ENCODE measurements at places on chromosomes 16 and 17.

DNA sequence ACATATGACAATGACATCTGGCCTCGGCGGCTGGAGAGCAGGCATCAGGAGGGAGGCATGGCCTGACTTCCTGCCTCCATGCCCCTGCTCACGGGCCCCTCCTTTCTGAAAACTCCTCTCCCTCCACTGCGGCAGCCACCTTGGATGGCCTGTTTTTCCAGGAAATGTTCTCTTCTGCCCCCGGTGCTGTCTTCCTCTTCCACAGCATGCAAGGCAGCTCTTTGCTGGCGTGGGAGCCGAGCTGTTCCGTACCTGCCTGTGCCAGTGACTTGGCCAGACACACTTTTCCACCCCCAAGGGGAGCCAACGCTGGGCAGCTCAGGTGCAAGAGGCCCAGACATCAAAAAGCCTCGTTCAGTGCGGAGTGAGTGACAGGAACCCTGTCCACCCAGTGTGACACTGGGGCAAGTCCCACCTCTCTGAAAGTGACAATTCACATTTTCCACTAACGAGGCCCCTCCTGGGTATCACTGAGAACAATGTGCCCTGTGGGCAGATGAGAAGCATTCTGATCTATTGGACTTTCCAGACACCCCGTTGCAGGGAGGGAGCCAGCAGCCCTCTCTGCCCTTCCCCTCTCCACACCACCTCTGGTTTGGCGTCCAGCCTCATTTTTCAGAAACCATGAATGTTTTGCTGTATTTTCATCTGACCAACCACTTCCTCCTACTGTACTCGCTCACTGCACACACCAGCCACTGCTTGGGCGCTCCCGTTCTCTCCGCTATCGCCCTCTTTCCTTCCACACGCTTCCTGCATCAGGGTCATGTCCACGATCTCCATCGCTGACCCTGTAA lies 31.2 kb downstream of the NSMCE1 start:
- peak; percentile 50 for DNase-seq

- DNase-seq, result no peak
Measured at GRCh38 chr17:55343900-55344513, 77.6 kb downstream of the MMD start.

- no peak for DNase-seq
Measured at GRCh38 chr17:2931876-2932275, 131.5 kb downstream of the OR1D5 start.

GRCh38 chr16:77663711-77664110 lies 58.6 kb upstream of the NUDT7 start:
- DNase-seq, result no peak

- DNase-seq, result no peak
Measured at GRCh38 chr17:38401459-38401858, 26.8 kb upstream of the ARHGAP23 start.

DNA sequence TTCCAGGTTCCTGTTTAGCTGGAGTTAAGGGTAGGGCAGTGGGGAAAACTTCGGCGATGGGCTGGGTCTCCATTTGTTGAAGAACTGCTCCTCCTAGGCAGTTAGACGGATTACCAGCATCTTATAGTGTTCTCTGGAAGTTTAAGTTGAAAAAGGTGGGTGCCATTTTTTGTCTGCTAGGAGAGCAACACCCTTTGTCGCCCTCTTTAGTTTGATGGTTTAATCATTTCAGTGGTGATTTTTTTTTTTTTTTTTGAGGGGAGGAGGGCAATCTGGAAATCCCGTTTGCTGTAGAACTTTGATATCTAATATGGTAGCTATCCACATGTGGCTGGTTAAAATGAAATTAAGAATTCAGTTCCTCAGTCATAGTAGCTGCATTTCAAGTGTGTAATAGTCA lies 4.1 kb downstream of the UBFD1 start:
- DNase-seq, result no peak

DNA sequence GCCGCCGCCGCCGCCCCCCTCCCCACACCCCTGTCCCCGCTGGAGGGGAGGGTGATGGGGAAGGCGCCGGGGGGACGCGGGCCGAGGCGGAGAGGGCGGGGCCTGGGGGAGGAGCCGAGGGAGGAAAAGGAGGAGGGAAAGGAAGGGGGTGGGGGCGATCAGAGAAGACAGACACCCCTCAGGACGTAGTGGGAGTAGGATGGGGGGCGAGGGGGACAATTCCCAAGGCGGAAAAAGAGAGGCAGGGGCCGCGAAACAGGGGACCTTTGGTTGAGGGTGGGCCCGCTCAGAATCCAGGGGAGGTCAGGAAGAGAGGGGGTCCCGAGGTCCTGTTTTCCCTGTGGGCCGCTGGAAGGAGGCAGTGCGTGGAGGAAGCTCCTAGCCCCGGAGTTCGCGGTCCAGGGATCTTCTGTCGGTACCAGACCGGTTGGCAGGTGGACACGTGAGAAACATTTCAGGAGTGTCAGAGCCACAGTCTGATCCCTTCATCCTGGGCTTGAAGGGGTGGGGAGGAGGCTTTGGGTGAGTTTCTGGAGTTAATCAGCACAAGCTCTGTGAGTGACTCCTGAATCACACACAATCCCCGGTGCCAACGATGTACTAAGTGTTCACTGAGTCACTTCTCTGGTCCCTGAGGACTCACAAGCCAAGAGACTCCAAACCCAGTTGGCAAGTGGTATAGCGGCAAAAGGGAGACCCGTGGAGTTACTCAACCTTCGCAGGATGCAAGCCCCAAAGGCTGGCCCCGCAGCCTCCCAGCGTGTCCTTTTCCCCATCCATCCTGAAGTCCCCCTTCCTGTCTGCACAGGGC lies at the start of gene XYLT1:
XYLT1 (minus strand) TSS at position 53 of the 811 bp plus-strand sequence. CDS start 164 bp downstream, outside the sequence.
- no peak for DNase-seq

- DNase-seq, result no peak
Measured at GRCh38 chr16:12899529-12900143, 1.8 kb upstream of the SHISA9 start.

DNA sequence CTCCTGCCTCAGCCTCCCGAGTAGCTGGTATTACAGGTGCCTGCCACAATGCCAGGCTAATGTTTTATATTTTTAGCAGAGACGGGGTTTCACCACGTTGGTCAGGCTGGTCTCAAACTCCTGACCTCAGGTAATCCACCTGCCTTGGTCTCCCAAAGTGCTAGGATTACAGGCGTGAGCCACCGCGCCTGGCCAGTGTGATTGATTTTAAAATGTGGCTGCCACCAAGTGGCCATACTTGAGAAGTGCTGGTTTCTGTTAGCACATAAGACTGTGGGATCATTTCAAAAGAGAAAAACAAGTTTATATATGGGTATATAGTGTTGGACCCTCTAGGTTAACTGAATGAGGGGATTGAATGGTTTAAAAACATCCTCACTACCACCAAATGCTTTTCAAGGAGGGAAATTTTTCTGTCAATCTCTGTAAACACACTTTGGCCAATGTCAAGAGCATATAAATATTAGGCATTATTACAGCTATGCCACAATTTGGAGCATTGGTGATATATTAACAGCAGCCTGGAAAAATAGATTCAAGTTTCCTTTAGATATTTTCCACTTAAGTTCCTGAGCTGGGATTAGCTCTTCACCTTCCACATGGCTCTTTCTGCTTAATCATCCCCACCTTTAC lies 13.5 kb upstream of the DHRS13 start:
- DNase-seq, result peak; percentile 34

- DNase-seq, result no peak
Measured at GRCh38 chr17:33267271-33267790, 25.8 kb downstream of the ASIC2 start.

DNA sequence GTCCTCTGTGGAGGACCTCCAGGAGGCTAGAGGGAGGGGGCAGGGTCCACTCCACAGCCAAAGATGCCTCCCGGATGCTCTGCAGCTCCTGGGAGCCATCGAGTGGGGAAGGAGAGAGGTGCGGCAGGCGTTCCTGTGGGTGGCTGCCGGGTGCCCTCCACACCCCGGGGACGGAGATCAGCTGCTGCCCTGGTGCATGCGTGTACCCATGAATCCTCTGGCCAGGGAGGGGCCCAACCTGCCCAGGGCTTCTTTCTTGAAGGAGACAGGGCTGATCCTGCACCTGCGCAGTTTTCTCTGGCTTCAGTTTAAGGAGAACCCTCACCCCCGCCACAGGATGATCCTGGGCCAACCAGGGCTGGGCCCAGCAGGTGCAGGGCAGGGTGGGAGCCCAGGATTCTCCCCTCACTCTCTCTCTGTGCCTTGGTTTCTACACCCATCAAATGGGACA lies 33.5 kb upstream of the DOC2B start:
- DNase-seq, result no peak

DNA sequence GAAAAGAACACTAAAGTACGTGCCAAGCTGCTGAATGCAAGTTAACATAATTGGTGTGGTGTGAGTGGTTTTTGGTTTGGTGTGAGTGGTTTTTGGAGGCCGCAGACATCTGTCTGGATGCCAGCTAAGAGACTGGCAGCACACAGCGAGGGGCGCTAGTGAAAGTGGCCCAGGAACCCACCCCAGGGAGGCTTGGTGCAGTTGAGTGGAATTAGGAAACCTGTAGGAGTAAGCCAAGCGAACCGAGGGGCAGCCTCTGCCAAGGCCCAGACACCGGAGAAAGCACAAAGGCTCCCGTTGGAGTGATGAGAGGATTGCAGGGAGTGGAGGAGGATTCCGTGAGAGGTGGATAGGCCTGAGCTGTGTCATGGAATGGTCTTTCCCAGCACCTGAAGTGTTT lies 24.6 kb upstream of the SLC5A11 start:
- no peak for DNase-seq

DNA sequence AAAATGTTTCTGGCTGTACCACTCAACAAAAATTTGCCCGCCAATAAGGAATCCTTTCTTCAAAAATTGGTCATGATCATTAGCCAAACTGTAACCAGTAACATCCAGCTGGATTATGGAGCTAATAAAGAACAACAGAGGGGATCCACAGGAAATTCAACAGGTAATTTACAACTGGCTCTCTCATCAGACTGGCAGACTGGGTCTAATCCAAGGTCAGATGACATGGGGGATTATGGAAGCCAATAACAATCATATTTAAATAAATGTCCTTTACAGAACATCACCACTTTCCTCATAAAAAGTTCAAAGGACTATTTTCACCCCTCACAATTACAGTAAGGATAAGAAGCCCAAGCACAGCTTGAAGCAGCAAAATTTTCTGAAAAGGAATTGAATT lies 66.4 kb downstream of the KANSL1 start:
- no peak for DNase-seq

GRCh38 chr17:48835971-48836370 lies 5.1 kb downstream of the CALCOCO2 start:
- peak; percentile 11 for DNase-seq

DNA sequence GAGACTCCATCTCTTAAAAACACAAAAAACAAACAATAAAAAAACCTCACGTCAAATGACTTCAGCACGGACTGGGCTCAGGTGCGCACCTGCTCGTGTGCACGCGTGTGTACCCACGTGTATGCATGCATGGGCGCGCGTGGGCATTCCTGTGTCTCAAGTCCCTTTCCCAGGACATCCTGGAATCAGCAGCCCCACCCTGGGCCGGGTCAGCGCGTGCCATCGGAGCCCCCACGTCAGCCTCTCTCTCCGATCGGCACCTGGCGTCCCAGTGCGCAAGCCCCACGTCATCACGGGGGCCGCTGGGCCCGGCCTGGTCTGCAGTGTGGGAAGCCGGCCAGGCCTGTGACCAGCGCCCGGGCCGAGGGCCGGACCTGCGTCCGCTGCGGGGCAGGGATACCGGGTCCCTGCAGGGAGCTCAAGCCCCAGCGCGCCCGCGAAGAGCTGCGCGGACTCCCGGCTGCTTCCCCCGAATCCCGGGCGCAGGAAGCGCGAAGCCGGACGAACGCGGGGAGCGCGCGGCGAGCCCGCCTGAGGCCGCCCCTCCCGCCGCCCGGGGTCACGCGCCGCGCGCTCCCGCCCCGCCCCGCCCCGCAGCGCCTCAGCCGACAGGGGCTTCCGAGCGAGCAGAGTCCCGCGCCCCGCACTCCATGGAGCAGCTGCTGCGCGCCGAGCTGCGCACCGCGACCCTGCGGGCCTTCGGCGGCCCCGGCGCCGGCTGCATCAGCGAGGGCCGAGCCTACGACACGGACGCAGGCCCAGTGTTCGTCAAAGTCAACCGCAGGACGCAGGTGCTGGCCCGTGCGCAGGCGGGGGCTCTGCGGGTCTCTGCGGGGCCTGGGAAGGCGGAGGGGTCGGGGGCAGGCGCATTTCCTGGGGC lies at the start of gene FN3K:
FN3K (plus strand) TSS at position 629 of the 880 bp plus-strand sequence; CDS start at position 651, 22 bp downstream.
- DNase-seq, result no peak

DNA sequence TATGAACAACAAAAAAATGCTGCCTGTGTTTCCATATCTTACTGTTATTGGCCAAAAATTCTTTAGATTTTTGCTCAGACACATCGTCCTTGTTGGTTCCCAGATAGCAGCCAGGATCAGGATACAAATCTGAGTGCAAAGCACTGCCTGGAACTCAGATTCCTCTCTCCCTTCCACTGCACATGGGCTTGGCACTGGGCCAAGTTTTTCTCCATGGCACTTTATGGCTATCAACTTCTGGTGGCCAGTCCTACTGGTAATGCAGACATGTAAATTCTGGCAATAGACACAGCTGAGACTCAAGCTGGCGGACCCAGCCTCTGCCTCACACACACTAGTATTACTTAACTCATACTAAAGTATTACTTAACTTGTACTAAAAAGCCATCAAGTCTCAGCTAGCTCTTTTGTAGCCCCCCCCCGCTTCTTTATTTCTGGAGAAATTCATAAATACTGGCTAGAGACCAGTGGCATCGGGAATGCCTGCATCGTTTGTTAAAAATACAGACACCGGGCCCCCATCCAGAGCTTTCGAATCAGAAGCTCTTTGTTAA lies 181.2 kb upstream of the COX10 start:
- no peak for DNase-seq

GRCh38 chr17:77873500-77874302 lies 84.8 kb upstream of the TNRC6C start:
- no peak for DNase-seq

DNA sequence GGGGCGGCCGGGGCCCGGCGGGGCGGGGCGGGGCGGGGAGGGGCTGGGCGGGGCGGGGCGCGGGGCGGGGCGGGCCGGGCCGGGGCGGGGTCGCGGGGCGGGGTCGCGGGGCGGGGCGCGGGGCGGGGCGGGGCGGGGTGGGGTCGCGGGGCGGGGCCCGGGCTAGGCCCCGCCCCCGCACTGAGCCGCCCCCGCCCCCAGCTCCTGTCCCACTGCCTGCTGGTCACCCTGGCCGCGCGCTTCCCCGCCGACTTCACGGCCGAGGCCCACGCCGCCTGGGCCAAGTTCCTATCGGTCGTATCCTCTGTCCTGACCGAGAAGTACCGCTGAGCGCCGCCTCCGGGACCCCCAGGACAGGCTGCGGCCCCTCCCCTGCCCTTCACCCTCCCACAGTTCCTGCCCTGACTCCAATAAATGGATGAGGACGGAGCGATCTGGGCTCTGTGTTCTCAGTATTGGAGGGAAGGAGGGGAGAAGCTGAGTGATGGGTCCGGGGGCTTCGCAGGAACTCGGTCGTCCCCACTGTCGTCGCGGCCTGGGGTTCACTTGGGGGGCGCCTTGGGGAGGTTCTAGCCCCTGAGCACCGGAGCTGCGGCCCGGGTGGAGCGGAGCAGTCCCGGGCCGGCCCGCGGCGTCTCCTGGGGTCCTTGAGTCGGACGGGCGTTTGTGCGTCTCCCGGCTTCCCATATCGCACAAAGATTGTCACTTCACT lies 795 bp upstream of the HBM start:
- no peak for DNase-seq

GRCh38 chr17:6104956-6105648 lies 34.9 kb downstream of the WSCD1 start:
- DNase-seq, result no peak

Data from CD4-positive, alpha-beta T cell (primary cell).